Right hindlimb (tissue), 1 donor: ENCODE measurements at places on chromosomes 4 and X.
A peak's percentile ranks its signal among the peaks of the same experiment; 100 is the strongest.

GRCh38 chr4:54093324-54094240 lies 6.4 kb upstream of the GSX2 start:
- no peak for DNase-seq

GRCh38 chrX:128464116-128464515 lies 411.9 kb upstream of the ACTRT1 start:
- no peak for DNase-seq

DNA sequence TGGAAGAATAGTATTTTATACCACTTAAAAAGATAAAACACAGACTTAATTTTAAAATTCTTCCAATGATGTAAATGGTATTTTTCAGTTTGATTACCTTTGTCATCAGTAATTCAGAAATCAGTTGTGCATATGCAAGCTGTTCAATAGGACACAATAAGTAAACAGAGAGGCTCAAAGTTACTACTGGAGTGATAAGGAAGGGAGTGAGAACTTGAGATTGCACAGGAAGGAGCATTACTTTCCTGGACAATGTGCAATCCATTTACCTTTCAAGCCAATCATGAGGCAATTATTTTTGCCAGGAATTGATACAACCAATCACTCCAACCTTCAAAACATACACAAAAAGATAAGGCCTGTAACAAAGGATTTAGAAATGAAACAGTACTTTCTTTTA lies 1024.3 kb downstream of the RAPGEF2 start:
- DNase-seq: no peak

- DNase-seq: no peak
Measured at GRCh38 chrX:132718431-132718958, 229.7 kb upstream of the MBNL3 start.

DNA sequence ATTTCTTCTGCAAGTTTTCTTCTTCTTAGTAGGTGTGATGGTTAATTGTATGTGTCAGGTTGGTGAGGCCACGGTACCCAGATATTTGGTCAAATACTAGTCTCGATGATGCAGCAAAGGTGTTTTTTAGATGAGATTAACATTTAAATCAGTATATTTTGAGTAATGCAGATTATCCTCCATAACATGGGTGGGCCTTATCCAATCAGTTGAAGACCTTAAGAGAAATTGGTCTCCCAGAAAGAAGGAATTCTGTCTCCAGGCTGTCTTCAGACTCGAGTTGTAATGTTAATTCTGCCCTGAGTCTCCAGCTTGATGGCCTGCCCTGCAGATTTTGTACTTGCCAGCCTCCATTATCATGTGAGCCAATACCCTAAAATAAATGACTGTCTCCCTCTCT lies 122.5 kb upstream of the TSPAN5 start:
- DNase-seq: no peak

GRCh38 chrX:9279234-9279544 lies 185.7 kb upstream of the TBL1X start:
- no peak for DNase-seq

DNA sequence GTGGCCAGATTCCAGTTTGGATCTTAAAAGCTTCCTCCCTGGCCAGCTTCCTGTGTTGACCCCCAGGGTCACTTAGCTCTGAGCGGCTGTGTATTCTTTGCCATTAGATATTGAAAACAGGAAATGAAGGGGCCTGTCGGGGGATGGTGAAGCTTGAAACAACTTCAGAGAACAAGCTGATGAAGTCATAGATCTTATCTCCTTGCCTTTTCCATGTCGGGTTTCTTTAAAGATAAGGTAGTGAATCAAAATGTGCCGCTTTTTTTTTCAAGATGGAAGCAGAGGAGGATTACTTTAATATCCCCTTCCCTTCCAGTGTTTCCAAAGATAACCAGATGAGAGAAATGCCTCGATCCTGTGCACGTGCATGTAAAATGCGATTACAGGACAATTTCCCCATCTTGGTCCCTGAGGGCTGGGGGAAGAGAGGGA lies 508.5 kb downstream of the MID1IP1 start:
- peak; percentile 26 for DNase-seq

DNA sequence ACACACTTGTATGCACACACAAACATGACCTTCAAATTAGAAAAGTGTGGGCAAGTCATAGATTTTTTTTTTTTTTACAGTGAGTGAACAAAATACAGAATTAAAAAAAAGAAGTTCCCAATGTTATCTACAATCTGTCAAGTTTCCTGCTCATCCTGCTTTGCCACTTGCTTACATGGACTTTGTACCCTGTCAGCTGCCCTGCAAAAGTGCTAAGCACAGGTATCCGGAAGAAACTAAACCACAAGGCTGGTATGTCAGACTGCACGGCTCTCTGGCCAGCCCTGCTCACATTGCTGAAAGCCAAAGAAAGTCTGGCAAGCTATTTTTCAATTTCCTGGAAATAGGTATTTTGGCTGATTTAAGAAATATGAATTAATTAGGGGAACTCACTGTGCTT lies 38.9 kb upstream of the BCLAF3 start:
- DNase-seq: no peak

DNA sequence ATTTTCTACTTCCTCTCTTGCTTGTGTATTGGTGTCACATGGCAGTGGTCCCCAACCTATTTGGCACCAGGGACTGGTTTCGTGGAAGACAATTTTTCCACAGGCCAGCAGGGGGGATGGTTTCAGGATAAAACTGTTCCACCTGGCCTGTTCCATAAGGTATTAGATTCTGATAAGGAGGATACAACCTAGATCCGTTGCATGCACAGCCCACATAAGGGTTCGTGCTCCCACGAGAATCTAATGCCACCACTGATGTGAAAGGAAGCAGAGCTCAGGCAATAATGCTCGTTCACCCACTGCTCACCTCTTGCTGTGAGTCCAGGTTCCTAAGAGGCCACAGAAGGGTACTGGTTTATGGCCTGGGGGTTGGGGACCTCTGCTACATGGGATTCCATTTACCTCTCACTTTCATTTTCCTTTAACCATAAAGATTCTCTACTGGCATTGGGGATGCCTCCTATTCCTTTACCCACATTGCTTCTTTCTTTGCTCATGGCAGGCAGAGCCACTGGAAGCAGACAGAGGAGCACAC lies 38.1 kb downstream of the SEC31A start:
- DNase-seq: no peak

GRCh38 chrX:19513383-19513782 lies 1.9 kb downstream of the MAP3K15 start:
- peak; percentile 18 for DNase-seq

GRCh38 chr4:133812954-133813353 lies 388.6 kb downstream of the PABPC4L start:
- no peak for DNase-seq

DNA sequence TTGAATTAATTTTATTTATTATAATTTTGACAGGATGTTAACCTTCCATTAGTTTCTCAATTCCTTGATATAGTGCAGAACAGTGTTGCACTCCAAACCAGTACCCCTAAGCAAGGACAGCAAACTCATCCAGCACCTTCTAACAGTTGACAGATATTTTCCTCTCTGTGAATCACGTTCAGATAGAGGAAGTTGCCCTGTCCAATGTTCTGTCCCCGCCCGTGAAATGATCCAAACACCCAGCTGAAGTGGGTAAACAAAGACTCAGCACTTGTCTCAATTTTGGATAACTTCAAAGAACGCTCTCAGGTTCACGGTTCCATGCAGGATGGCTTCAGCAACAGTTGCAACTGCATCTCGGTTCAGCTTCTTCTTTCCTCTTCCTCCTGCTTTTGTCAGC lies 1240.0 kb upstream of the ADGRL3 start:
- no peak for DNase-seq

DNA sequence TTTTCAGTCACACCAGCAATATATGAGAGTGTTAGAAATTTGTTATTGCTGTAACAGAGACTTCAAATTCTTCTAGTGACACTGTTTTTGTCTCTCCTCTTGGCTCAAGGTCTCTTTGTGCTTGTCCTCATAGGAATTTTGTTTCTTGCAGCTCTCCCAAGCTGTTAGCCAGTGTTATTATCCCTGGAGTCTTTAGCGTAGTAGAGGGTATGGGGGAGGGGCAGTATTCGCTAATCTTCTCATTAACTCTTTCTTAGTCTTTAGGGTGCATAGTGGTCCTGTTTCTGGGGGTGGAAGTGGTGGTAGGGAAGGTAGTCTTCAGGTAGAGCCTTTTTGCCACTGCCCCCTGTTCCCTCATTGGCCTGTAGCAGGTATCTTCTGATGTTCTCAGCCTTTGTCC lies 79.4 kb downstream of the JADE3 start:
- DNase-seq: no peak

- DNase-seq: no peak
Measured at GRCh38 chr4:55947254-55947882, 1.4 kb upstream of the CEP135 start.

DNA sequence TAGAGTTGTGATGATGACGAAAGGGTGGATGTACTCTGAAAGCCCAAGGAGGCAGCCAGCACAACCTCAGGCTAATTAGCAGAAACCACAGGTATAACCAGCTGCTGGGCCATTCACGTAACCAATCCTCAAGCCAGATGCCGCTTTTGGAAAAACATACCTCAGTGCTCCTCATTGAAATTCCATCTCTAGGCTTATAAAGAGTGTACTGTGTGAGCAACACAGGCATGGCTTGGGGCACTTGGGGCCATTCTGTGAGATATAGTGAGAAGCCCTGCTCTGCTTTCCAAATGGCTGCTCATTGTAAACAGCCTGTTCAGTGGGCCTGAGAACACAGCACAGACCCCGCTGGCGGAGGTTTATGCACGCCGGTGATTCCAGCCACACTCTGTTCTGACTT lies 182.1 kb upstream of the HHIP start:
- DNase-seq: no peak

- DNase-seq: no peak
Measured at GRCh38 chr4:77372375-77372774, 215.4 kb downstream of the CCNG2 start.

DNA sequence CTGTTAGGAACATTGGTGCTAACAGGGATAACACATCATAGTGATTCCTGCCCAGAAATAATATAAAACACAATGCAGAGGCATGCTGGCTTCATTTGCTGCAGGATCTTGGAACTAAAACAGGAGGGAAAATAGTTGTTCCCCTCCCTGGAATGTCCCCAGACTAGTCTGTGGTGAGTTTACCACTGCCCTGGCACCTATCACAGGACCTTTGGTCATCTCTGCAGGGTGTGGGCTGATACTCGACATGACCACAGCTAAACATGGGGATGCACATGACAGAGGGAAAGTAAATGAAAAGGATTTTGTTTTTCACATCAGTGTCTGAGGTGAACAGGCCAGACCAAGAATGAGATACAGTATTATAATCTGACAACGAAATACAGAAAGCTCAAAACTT lies 160.2 kb upstream of the DKK2 start:
- peak; percentile 25 for DNase-seq

- no peak for DNase-seq
Measured at GRCh38 chrX:151000861-151001331, 17.8 kb downstream of the HMGB3 start.

GRCh38 chr4:22462688-22463087 lies 53.2 kb downstream of the ADGRA3 start:
- no peak for DNase-seq

- peak; percentile 15 for DNase-seq
Measured at GRCh38 chrX:109347632-109348031, 134.3 kb downstream of the GUCY2F start.

DNA sequence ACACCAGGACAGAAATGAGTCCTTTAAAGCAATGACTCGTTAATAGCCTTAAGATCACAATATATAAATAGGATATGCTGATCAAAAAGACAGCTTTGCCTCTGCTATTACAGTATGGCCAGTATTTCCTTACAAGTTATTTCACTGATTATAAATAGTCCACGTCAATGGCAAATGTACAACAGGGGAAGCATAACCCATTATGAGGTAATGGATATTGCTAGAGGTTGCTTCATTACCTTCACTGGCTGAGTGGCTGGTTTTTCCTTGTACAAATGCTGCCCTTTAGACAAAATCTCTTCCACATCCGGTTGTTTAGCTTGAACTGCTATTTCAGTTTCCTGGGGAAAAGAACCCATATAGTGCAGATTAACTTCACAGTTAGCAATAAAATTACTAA lies 764.6 kb upstream of the FTHL17 start:
- DNase-seq: no peak

- DNase-seq: no peak
Measured at GRCh38 chr4:145956288-145956890, 17.8 kb upstream of the ZNF827 start.

- DNase-seq: no peak
Measured at GRCh38 chr4:83062739-83063138, 27.8 kb downstream of the COPS4 start.

- DNase-seq: no peak
Measured at GRCh38 chr4:10403633-10404445, 53.4 kb downstream of the ZNF518B start.

DNA sequence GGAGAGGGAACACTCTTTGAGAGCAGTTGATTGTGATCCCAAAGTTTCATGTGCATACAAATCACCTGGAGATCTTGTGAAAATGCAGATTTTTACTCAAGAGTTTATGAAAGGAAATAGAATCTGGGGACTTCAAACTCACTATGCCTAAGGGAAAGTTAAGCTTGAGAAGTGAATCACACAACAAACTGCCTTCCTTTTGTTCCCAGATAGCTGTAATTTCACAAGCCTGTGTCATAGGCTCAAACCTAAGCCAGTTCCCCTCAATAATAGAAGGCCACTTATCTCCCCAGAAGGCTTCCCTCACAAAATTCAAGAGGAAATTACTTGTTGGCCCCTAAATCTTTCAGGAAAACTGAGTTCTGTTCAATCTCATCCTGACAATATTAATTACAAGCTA lies 132.8 kb upstream of the MAGEB16 start:
- DNase-seq: no peak

GRCh38 chr4:16783119-16783518 lies 115.3 kb downstream of the LDB2 start:
- DNase-seq: no peak

GRCh38 chr4:182015893-182016292 lies 227.3 kb upstream of the TENM3 start:
- DNase-seq: no peak

DNA sequence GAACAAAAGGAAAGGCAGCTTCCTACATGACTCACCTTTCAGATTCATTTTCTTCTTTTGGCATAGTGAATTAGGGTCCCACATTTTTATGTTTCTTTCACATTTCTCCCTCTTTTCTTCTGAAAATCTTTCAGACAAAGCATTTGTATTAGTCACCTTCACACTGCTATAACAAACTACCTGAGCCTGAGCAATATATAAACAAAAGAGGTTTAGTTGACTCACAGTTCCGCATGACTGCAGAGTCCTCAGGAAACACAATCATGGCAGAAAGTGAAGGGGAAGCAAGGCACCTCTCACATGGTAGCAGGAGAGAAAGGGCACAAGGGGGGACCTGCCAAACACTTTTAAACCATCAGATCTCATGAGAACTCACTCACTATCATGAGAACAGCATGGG lies 36.9 kb downstream of the MAGEA9 start:
- DNase-seq: no peak

- DNase-seq: no peak
Measured at GRCh38 chrX:36986231-36986630, 21.9 kb upstream of the FAM47C start.

DNA sequence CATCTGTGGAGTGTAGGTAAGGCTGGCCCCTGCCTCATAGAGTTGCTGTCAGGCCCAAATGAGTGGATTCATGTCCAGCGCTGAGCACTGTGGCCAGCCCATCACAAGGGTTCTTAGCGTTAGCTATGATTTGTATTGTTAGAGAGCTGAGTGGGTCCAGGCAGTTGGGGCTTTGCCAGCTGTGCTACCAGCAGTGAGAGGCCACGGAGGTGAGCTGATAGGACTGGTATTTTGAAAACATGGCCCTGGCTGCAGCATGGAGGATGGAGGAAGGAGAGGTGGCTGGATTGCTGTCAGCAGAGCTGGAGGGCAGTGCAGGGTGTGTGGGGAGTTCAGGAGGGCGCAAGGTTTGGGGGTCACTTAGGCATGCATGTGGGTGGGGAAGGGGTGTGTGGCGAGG lies 69.8 kb downstream of the PSAPL1 start:
- DNase-seq: no peak
